ENCODE measurements at places on chromosomes 3 and 15.

DNA sequence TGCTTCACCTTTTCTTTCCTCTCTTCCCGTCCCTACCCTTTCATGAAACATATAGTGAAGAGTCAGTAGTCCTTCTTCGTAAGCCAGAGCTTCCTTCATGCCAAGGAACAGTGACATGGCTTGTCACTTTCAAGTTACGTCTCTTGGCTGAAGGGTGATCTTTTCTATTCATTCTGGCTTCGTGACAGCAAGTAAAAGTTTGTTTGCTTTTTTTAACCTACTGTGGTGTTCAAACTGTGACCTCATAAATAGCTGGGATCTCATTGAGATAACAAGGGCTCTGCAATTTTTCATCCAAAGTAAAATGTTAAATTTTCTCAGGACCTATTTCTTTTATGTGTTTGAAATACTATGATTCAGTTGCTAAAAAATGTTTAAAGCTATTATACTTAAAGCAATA, 10.5 kb downstream of the CDIN1 start:
- DNase-seq: peak; percentile 22

- no peak for DNase-seq
These were observed 213.8 kb upstream of the C2CD4B start for GRCh38 chr15:62378772-62379498.

DNA sequence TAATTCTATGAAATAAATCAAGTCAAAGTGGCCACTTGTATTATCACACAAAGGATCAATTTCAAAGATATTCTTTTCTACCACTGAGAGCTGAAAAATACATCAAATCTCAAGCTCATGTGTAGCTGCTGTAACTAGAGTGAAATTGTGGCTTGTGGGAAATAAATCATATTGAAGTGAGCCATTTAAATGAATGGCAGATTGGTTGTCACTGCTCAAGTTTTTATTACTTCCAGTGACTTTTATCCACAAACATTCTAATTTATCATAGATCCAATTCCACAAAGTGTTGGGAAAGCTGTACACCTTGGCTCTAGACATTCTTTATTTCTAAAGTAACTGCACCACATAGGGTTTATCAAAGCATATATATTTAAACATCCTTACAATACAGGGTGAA, 285.4 kb downstream of the CNTN3 start:
- DNase-seq: no peak

DNA sequence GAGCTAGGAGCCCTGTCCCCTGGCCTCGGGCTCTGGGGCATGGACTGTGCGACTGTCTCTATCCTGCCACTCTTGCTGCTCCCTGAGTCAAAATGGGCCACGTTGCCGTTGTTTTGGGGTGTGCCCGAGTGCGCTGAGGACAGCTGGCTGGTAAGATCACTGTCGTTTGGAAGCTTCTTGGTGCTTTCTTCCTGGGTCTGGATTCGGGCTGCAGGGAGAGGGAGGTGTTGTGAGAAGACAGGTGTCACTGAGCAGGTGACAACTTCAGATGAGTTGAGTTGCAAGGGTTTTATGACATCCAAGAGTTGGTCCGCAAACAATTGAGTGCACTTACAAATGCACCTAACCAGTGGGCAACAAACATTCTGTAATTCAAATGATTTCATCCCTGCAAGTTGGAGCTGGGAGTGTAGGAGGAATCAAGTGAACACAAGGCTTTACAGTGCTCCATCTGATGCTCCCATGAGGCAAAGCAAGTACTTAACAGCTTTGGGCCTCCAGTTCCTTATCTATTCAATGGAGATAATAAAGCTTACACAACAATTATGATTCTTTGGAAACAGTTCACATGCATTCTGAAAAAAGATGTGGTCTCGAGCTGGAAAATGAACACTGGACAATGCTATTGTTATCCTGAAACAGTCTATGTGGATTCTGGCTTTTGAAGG, 11.0 kb upstream of the STARD5 start:
- DNase-seq: no peak

GRCh38 chr15:88441076-88441730, 26.0 kb downstream of the MRPL46 start:
- DNase-seq: no peak

DNA sequence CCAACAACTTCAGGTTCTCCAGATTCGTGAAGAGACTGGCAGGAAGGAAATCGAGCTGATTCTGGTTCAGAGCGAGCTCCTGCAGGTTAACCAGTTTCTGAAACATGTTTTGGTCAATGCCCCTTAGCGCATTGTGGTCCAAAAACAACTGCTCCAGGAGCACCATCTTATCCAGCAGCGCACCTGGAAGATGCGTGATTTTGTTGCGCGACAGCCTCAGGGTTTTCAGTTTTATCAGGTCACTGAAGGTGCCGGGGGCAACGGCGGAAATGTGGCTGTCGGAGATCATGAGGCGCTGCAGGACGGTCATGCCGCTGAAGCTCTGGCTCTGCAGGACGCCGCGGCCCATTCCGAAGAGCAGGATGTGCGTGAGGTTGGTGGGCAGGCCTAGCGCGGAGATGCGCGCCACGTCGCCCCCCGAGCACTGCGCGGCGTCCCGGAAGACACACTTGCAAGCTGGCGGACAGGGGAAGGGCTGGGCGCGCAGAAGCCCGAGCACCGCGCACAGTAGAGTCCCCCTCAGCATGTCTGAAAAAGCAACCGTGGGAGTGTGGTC, 1.2 kb downstream of the GP5 start:
- DNase-seq: no peak

DNA sequence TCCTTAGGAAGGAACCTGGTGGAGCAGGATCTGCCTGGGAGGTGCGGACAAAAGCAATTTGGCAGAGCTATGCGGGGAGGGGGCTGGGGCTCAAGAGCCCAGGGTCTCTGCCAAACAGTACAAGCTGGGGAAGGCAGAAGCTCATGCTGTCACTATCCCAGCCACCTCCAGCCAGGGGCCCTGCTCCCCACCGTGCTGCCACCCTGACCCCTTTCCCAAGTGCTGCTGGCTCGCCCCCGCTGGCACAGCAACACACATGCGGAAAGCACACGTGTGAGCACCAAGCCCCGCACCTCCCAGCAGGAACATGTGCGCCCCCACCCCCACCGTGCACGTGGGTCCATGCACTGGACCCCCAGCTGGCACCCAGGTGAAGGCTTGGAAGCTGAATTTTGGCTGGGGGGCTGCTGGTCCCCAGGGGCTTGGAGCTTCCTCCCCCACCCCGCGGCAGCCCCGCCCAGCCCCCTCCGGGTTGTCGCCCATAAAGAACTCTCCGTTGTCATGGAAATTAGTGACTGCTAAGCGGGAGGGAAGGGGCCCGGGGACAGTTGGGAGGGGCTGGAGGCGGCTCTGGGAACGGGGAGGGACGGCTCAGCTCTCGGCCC, 742 bp downstream of the CAMKV start:
- no peak for DNase-seq

DNA sequence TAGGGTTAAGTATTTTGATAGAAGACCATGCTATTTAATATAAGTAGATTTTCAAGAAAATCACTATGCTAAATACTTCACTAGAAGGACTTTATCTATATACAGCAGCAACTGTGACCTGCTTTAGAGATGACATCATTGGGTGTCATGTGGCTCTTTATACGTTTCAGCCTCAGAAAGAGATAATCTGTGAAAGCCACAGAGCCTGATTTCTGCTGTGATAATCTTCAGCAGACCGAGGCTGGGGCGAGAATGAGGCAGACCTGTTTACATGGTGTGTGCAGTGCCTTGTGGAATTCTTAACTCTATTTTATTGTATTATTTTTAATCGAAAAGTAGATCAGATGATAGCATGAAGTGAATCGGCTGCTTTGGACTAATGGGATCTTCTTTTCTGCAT, 471.2 kb downstream of the MFSD1 start:
- no peak for DNase-seq

DNA sequence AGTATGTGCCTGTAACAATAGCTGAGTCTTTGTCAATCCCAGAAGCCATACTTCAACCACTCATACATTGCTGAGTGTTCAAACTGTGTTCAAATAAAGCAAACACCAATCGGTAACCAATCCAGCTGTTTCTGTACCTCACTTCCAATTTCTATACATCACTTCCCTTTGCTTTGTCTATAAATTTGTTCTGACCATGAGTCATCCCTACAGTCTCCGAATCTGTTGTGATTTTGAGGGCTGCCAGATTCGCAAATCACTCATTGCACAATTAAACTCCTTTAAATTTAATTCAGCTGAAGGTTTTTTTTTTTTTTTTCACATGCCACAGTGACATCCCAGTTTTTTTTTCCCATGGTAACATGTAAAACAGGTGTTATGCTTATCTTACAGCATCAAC, 870.3 kb downstream of the NAALADL2 start:
- peak; percentile 55 for DNase-seq

- DNase-seq: peak; percentile 8
These were observed 62.1 kb downstream of the PLXNA1 start for GRCh38 chr3:127044996-127045395.

DNA sequence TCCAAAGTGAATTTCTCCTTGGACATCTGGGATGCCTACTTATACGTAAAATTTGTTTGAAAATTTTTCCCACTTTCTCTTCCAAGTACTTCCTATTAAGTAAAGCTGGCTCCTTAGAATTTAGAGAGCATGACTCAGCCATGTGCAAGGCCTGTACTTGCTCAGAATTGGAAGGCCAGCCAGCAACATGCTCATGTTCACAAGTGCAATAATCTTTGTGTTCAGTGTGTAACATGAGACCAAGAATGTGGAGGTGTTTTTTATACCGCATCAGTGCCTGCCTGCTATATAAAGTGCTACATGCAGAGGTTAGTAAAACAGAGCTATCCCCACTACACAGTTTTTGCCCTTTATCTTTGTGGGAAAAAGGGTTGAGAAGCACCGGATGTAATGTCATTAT, 151.9 kb upstream of the FEZF2 start:
- peak; percentile 78 for DNase-seq

DNA sequence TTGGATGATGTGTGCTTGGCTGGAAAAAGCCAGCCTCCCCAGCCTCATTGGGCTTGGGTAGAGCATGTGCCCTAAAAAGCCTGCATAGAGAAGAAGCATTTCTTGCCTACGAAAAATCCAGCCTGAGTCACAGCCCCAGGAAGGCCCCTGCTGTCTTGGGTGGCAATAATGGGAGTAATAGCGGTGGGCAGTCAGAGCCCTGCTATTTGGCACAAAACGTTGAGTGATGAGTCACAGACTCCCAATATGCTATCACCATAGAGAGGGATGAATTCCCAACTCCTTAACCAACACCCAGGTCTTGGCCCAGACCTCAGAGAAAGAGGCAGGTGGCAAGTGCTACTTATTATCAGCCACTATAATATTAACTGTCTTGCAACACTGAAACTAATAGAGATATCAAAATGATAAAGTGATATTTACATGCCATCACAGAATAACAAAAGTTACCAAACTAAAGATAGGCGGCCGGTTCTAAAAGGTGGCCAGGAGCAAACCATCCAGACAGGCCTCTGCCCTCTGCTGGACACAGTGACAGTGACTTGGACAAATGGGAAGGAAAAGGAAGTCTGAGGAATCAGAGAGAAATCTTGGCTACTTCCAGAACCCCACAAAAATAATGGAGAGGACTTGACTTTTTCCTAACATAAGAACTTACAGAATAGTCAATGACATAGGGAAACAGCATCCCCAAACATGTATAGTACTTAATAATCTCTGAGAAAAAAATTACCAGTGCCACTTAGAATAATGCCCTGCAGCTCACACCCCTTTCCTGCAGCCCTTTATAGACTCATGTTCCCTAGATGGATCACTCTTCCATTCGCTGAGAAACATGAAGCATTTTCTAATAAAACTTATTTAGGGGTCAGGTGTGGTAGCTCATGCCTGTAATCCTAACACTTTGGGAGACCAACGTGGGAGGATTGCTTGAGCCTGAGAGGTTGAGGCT, 51.9 kb upstream of the MUC13 start:
- peak; percentile 90 for DNase-seq

DNA sequence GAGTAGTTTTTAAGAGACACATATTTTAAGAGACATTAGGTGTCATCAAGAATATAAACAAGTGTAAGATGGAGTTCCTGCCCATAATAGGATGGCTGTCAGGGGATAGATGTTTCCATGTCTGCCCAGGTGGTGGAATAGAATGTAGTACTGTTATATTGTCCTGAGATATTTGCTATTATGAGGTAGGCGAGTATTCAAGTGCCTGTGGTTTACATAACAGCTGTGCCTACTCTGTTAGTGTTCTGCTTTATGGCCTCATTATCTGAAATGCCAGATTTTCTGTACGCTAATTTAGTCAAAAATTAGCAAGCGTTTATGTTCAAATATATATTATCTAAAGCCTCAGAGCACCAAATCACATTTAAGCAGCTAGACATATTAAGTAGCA, 360.2 kb upstream of the ROPN1 start:
- DNase-seq: no peak

DNA sequence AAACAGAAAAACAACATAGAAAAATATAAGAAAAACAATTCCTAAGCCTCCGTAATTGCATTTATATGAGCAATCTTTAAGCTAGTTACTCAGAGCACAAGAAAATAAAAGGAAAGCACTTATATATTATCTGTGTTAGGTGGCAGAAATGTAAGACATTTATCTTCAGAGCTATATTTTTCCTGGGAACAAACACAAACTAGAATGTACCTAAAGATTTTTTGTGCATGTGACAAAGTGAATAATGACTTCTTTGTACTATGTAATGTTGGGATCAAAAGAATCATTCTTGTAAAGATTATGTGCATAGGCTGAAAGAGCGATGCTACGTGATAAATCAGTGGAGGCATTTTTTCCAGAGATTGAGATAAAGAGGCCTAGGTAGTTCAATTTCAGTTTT, 111.3 kb upstream of the GMNC start:
- DNase-seq: no peak

- no peak for DNase-seq
These were observed 37.3 kb downstream of the TM6SF1 start for GRCh38 chr15:83144771-83145170.

GRCh38 chr3:178271740-178272387, 264.4 kb upstream of the KCNMB2 start:
- no peak for DNase-seq

- DNase-seq: no peak
These were observed 419.5 kb upstream of the C2CD4B start for GRCh38 chr15:62584301-62585235.

DNA sequence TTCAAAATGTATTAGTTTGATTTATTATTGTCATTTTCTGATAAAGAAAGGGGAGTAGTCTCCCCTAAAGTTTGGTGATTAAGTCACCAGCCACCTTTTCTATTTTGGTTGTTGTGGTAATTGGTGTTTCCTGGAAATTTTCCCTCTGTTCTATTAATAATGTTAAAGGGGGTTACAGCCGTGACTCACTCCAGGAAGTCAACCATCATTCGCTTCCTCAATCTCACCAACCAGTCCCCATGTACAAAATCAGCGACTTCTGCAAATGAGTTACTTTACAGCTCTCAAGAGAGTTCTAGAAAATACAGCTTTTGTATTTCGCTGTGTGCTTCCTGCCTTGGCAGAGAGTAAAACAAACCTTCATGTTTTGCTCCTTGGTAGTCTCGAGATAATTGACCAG, 285.1 kb downstream of the LPP start:
- no peak for DNase-seq

GRCh38 chr3:141710888-141711616, 27.0 kb upstream of the RNF7 start:
- peak; percentile 94 for DNase-seq

GRCh38 chr3:55588146-55588765, 101.2 kb upstream of the WNT5A start:
- no peak for DNase-seq

GRCh38 chr3:160401291-160402095, 2.0 kb downstream of the SMC4 start:
- DNase-seq: peak; percentile 76

GRCh38 chr3:187139126-187139894, at the start of gene RPL39L:
Gene RPL39L (minus strand): TSS chr3:187139496. CDS start chr3:187121300, 18,196 bp downstream.
- DNase-seq: peak; percentile 83

Data from fibroblast of upper back skin (primary cell).